ENCODE measurements at places on chromosomes 3 and 15. TPM values are rescaled to one million over a fixed set of nuclear protein-coding genes. Genes with fewer than 3 reads are reported as not detected.

GRCh38 chr3:118408431-118408830 lies 626.2 kb downstream of the IGSF11 start:
- H3K4me1 ChIP-seq, result no peaks in the 10 kb centered on the region
- H3K27me3 ChIP-seq, result no peaks in the 10 kb centered on the region
- no peaks in the 10 kb centered on the region for H3K36me3 ChIP-seq
- H3K27ac ChIP-seq, result no peak overlapping the region

GRCh38 chr3:173993299-173993698 lies 595.8 kb downstream of the NLGN1 start:
- no peak overlapping the region for H3K27ac ChIP-seq
- no peaks in the 10 kb centered on the region for H3K27me3 ChIP-seq
- H3K4me1 ChIP-seq, result no peaks in the 10 kb centered on the region

DNA sequence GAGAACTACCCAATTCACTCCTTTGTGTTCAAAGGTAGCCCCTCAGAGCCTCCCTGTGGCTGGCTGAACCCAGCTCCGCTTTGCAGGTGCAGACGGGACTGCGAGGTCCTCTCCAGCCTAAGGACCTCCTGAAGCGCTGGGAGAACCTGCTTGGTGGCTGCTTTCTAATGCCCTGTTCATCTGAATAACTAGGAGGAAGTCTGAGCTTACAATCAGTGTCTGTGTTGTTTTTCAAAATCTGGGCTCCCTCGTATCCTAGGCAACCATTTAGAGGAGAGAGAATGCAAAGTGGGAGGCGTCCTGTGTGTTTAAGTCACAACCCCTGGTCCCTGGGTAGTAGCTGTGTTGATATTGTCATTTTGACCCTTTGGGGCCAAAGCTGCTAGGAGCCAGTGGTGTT lies 99.9 kb downstream of the GABRG3 start:
- no peaks in the 10 kb centered on the region for H3K27me3 ChIP-seq
- DNase-seq, result no peak
- no peaks in the 10 kb centered on the region for H3K4me1 ChIP-seq
- H3K27ac ChIP-seq, result no peak overlapping the region
- H3K36me3 ChIP-seq, result no peaks in the 10 kb centered on the region

GRCh38 chr3:23778446-23778845 lies 27.3 kb upstream of the UBE2E1 start:
- DNase-seq, result no peak
- no peak overlapping the region for H3K4me3 ChIP-seq
- peaks cover 15% of the 10 kb centered on the region for H3K27me3 ChIP-seq
- H3K27ac ChIP-seq, result no peak overlapping the region
- H3K36me3 ChIP-seq, result no peaks in the 10 kb centered on the region
- no peaks in the 10 kb centered on the region for H3K4me1 ChIP-seq

- no peak for DNase-seq
- no peak overlapping the region for H3K4me3 ChIP-seq
- no peaks in the 10 kb centered on the region for H3K36me3 ChIP-seq
These were observed 2.6 kb upstream of the PYGO1 start for GRCh38 chr15:55590788-55591187.

DNA sequence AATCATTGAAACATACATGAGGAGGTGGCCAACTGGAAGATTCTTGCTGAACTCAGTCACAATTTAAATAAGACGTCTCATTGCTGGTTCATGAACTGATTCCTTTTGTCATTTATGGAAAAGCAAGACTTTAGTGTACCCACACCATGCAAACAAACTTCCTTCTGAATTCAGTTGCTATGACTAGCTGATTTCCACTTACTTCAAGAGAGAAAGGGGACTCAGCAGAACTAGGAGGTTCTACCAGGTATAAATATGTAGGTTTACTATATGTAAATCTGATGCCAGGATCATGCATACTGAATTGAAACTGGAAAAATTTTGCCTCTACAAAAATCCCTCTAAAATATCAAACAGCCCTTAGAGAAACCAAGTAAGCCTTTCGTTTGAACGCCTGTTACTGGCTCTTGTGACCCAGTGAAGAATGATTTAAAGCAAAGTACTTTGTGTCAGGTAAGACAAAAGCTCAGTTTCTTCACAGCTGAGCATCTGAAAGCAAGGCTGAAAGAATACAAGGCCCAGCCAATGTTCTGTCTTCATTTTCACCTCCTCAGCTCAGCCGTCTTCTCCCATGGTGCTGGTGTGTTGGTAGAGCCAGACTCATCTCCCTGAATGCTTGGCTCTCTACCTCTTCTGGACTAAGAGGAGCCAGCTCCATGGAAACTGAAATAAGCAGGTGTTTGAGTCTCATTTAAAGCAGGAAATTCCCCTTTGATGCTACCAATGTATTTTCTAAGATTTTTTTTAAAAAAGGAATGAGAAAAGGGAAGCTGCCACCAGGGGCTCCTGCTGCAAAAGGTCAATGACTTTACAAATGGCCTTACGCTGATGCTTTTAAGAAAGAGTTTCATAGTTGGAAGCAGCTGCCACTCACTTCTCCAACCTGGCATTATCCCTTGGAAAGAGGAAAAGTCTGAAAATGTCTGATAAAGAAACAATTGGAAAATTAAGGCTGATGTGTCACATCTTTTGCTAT lies 301.6 kb downstream of the EFHB start:
- H3K4me1 ChIP-seq, result no peaks in the 10 kb centered on the region
- H3K36me3 ChIP-seq, result no peaks in the 10 kb centered on the region
- no peaks in the 10 kb centered on the region for H3K27me3 ChIP-seq
- H3K27ac ChIP-seq, result no peak overlapping the region

GRCh38 chr3:119637679-119638477 lies 22.5 kb downstream of the POPDC2 start:
- peak overlapping the region; percentile 75 for H3K4me3 ChIP-seq
- DNase-seq, result peak; percentile 68
- H3K27ac ChIP-seq, result peak overlapping the region; percentile 95
- peaks cover 36% of the 10 kb centered on the region for H3K4me1 ChIP-seq

GRCh38 chr15:71532994-71533393 lies 277.4 kb upstream of the NR2E3 start:
- no peak overlapping the region for H3K27ac ChIP-seq
- no peaks in the 10 kb centered on the region for H3K4me1 ChIP-seq
- peak; percentile 58 for DNase-seq
- H3K4me3 ChIP-seq, result no peak overlapping the region

- no peaks in the 10 kb centered on the region for H3K27me3 ChIP-seq
- peaks cover 89% of the 10 kb centered on the region for H3K36me3 ChIP-seq
- peaks cover 75% of the 10 kb centered on the region for H3K4me1 ChIP-seq
- H3K4me3 ChIP-seq, result peak overlapping the region; percentile 46
- H3K27ac ChIP-seq, result peak overlapping the region; percentile 72
These were observed 532.8 kb downstream of the FOXP1 start for GRCh38 chr3:71050538-71051258.

- H3K27ac ChIP-seq, result no peak overlapping the region
- no peaks in the 10 kb centered on the region for H3K27me3 ChIP-seq
- no peaks in the 10 kb centered on the region for H3K4me1 ChIP-seq
- no peak overlapping the region for H3K4me3 ChIP-seq
These were observed 21.9 kb downstream of the TPRA1 start for GRCh38 chr3:127568586-127568985.

- H3K27ac ChIP-seq, result no peak overlapping the region
- H3K4me1 ChIP-seq, result peaks cover 10% of the 10 kb centered on the region
- DNase-seq, result no peak
- no peak overlapping the region for H3K4me3 ChIP-seq
These were observed 20.8 kb upstream of the BCL2A1 start for GRCh38 chr15:79991826-79992225.

- H3K36me3 ChIP-seq, result no peaks in the 10 kb centered on the region
- no peaks in the 10 kb centered on the region for H3K4me1 ChIP-seq
- DNase-seq, result no peak
- peaks cover 13% of the 10 kb centered on the region for H3K27me3 ChIP-seq
- H3K27ac ChIP-seq, result no peak overlapping the region
These were observed 158.8 kb downstream of the ERC2 start for GRCh38 chr3:56309465-56309864.

Gene STAC
- not detected for total RNA-seq

Gene TMPRSS7
- total RNA-seq, result not detected

Data from activated CD4-positive, alpha-beta T cell treated with anti-CD3 and anti-CD28 coated beads, Interleukin-2, amount 10 ng/mL, durations not matched to agents 24 days and 14 days (primary cell).